ENCODE measurements at places on chromosomes 2 and 18. TPM values are rescaled to one million over a fixed set of nuclear protein-coding genes. Genes with fewer than 3 reads are reported as not detected.

DNA sequence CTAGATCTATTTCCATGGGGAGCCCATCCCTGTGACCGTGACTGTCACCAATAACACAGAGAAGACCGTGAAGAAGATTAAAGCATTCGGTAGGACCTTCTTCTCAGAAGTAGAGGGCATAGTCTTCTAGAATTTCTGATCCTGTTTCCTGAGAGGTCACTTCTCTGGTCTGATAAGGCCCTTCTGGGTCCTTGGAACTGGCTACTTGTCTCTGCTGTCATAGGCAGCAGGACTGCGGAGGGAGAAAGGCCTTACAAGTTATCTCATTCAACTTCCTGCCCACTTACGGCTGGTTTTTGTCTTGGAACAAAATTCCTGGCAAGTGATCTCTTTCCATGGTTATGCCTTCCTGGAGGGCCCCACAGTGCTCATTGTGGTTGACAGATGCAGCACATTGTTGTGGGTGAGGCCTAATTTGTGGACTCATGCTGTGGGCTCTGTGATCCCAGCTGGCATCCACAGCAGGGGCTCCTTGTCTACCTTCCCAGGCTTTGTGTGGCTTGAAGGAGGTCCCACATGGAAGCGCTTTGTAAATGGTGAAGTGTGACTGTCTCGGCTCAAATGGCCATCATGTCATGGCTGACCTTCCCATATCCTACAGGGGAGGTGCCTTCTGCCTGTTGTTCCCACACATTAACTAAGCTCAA, 22.0 kb downstream of the SAG start:
- peaks cover 4% of the 10 kb centered on the region for H3K4me1 ChIP-seq
- DNase-seq = no peak
- no peak overlapping the region for H3K4me3 ChIP-seq
- H3K36me3 ChIP-seq = no peaks in the 10 kb centered on the region

- H3K4me3 ChIP-seq = no peak overlapping the region
- H3K27ac ChIP-seq = no peak overlapping the region
- H3K4me1 ChIP-seq = no peaks in the 10 kb centered on the region
- no peaks in the 10 kb centered on the region for H3K27me3 ChIP-seq
These were observed 39.7 kb upstream of the IGFBP5 start for GRCh38 chr2:216735086-216735485.

- H3K36me3 ChIP-seq = no peaks in the 10 kb centered on the region
- peak; percentile 74 for DNase-seq
- no peaks in the 10 kb centered on the region for H3K27me3 ChIP-seq
- no peak overlapping the region for H3K4me3 ChIP-seq
These were observed 76.6 kb upstream of the MAP4K3 start for GRCh38 chr2:39513641-39514094.

GRCh38 chr2:239233576-239233975, 167.2 kb downstream of the HDAC4 start:
- no peak for DNase-seq
- no peak overlapping the region for H3K4me3 ChIP-seq
- no peaks in the 10 kb centered on the region for H3K27me3 ChIP-seq
- H3K36me3 ChIP-seq = no peaks in the 10 kb centered on the region
- H3K4me1 ChIP-seq = peaks cover 35% of the 10 kb centered on the region

Gene NGEF
- total RNA-seq = 38.5 TPM

DNA sequence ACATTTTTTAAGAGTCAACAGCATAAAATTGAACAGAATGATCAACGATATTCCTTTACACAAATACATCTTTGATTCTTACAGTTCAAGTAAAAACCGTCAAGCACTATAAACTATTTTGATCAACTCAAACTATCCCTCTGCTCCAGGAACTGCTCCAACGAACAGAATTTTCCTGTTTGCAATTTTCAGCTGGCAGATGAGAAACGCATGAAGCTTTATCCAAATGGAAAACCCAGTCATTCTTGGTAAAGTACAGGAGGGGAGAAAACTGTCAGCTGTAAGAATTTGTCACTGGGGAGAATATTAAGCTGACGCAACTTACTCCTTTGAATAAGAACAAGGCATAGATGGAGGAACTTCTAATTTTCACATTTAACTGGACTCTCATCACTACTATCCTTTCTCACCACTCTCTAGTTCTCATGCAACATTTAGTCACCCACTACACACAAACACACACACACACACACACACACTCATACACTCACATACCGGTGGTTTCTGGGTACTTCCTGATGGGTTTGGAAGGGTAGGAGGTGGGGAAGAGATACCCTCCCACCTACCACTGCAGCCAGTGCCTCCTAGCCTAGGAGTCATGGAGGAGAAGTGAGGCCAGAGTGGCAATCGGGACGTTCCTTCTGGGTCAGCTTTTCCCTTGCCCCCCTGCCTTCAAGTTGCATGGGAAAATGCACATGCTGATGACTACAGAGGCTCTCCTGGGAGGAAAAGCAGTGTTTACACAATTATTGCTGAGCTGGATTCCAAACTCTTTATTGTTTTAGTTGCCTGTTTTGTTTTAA, 54.0 kb upstream of the SPATS2L start:
- DNase-seq = no peak
- H3K36me3 ChIP-seq = no peaks in the 10 kb centered on the region
- no peaks in the 10 kb centered on the region for H3K27me3 ChIP-seq
- no peak overlapping the region for H3K27ac ChIP-seq

DNA sequence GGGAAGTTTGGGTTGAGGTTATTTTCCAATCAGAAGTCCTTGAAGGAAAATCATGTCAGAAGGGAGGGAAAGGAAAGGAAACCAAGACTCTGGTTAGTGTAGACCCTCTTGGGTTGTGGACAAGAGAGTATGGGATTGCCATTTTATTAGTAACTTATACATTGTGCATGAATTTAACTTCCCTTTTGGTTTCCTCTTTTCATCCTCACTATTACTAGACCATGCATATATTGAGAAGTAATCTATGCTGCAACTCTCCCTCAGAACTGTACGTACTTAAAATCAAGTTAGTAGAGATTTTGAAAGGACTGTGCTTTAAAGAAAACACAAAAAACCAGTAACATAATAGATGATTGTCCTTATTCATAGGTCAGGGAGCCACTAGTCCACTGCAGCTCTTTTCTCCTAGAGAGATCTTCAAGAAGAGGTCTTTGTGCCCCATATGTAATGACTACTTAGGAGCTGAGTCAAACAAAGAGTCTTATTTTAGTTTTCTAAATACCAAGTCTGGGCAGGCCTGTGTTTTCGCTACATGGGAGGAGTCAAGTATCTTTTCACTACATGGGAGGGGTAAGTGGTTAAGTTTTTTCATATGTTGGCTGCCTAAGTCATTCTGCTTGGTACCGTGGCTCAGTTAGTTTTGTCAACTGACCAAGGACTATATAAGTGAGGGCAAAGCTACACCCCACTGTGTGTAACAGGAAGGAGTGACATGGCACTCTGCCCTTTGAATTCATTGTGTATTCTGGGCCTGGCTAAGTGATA, 25.2 kb upstream of the FAM117B start:
- no peak overlapping the region for H3K27ac ChIP-seq
- H3K27me3 ChIP-seq = no peaks in the 10 kb centered on the region
- no peaks in the 10 kb centered on the region for H3K4me1 ChIP-seq
- no peaks in the 10 kb centered on the region for H3K36me3 ChIP-seq
- H3K4me3 ChIP-seq = no peak overlapping the region

- no peaks in the 10 kb centered on the region for H3K27me3 ChIP-seq
- H3K27ac ChIP-seq = no peak overlapping the region
- H3K4me3 ChIP-seq = no peak overlapping the region
- H3K4me1 ChIP-seq = no peaks in the 10 kb centered on the region
- DNase-seq = no peak
- no peaks in the 10 kb centered on the region for H3K36me3 ChIP-seq
These were observed 35.9 kb upstream of the MYO1B start for GRCh38 chr2:191209340-191209739.

GRCh38 chr2:233867993-233868532, at the start of gene MSL3B:
Gene MSL3B, minus strand, starts transcription at chr2:233868386.
- no peak within 1 kb of the TSS for H3K27ac ChIP-seq
- H3K27me3 ChIP-seq = no peaks in the 10 kb centered on the region
- H3K4me3 ChIP-seq = peak within 1 kb of the TSS; percentile 53
- peak; percentile 22 for DNase-seq

DNA sequence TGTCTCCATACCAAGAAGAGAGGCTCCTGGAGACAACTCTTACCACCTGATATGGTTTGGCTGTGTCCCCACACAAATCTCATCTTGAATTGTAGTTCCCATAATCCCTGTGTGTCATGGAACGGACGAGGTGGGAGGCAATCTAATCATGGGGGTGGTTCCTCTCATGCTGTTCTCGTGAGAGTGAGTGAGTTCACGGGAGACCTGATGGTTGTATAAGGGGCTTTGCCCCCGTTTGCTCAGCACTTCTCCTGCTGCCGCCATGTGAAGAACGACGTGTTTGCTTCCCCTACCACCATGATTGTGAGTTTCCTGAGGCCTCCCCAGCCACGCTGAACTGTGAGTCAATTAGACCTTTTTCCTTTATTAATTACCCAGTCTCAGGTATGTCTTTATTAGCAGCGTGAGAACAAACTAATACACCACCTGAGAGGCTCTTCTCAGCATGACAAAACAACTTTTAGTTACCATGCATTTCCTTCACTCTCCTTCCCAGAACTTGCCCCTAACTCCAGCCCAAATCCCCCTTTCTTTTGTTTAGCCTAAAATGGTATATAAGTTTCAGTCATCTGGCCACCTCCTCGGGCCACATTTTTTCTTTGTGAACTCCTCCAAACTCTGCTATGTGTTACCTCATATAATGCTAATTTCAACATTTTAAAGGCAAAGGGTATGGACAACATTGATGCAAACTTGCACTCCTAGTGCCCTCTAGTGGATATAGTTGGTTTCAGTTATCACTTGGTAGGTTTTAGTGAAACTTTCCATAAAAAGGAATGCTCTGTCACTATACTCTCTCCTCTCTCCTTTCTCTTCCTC, 58.6 kb upstream of the SLC25A52 start:
- H3K27me3 ChIP-seq = no peaks in the 10 kb centered on the region
- H3K36me3 ChIP-seq = no peaks in the 10 kb centered on the region
- no peak overlapping the region for H3K4me3 ChIP-seq

GRCh38 chr2:157443795-157444640, at the start of gene CYTIP:
Gene CYTIP, minus strand, starts transcription at chr2:157444089. Its CDS starts 69 bp downstream, at chr2:157444020.
- no peaks in the 10 kb centered on the region for H3K36me3 ChIP-seq
- DNase-seq = peak; percentile 39
- no peak within 1 kb of the TSS for H3K27ac ChIP-seq
- no peak within 1 kb of the TSS for H3K4me3 ChIP-seq

Gene IL1F10
- not detected for total RNA-seq

DNA sequence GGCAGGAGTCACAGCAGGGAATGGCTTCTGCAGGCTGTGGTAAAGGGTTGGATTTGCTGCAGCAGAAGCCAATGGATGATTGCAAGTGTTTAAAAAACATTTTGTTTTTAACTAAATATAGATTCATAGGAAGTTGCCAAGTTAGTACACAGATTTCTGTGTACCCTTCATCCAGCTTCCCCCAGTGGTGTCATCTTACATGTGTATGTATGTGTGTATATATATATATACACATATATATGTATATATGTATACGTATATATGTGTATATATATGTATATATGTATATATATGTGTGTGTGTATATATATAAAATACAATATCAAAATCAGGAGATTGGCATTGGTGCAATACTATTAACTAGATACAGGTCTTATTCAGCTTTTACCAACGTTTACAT, 19.2 kb upstream of the FAM124B start:
- DNase-seq = no peak
- no peaks in the 10 kb centered on the region for H3K36me3 ChIP-seq
- no peak overlapping the region for H3K4me3 ChIP-seq
- H3K27ac ChIP-seq = no peak overlapping the region

GRCh38 chr2:60505240-60505879, 48.1 kb downstream of the BCL11A start:
- no peaks in the 10 kb centered on the region for H3K36me3 ChIP-seq
- H3K4me3 ChIP-seq = no peak overlapping the region
- H3K4me1 ChIP-seq = no peaks in the 10 kb centered on the region
- no peak overlapping the region for H3K27ac ChIP-seq
- DNase-seq = no peak
- H3K27me3 ChIP-seq = no peaks in the 10 kb centered on the region

Gene VWA3B
- not detected for total RNA-seq

GRCh38 chr2:45301307-45302277, 292.3 kb upstream of the SIX2 start:
- H3K27me3 ChIP-seq = no peaks in the 10 kb centered on the region
- H3K27ac ChIP-seq = no peak overlapping the region
- no peaks in the 10 kb centered on the region for H3K4me1 ChIP-seq
- no peak for DNase-seq

Gene REEP1
- total RNA-seq = 5.3 TPM

DNA sequence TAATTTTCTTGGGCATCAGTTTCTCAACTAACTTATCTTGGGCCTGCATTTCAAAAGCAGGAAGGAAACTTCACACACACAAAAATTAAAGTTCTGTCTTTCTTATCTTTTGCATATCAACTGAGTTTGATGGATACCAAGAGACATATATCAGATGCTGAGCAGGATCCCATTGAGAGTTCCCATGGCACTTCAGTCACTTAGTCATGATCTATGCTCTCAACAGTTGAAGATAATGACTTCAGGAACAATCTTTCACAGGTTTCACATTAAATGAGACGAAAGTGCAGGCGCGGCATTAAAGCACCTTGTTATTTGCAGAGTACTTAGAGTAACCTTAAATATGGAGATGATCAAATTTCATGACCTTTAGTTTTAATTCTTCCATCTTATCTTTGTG, 2139.8 kb upstream of the CELF4 start:
- no peaks in the 10 kb centered on the region for H3K27me3 ChIP-seq
- DNase-seq = no peak
- no peak overlapping the region for H3K4me3 ChIP-seq
- H3K4me1 ChIP-seq = no peaks in the 10 kb centered on the region
- H3K27ac ChIP-seq = no peak overlapping the region

Gene LRPPRC
- 91.3 TPM for total RNA-seq

GRCh38 chr2:134127496-134127895, 126.4 kb upstream of the MGAT5 start:
- H3K4me1 ChIP-seq = no peaks in the 10 kb centered on the region
- no peak overlapping the region for H3K4me3 ChIP-seq
- H3K27me3 ChIP-seq = no peaks in the 10 kb centered on the region
- no peaks in the 10 kb centered on the region for H3K36me3 ChIP-seq

All from adrenal gland (tissue), 19 donors.